HCT116 (cell line): ENCODE measurements at places on chromosomes 12 and 14. TPM values are rescaled to one million over a fixed set of nuclear protein-coding genes. Genes with fewer than 3 reads are reported as not detected.

DNA sequence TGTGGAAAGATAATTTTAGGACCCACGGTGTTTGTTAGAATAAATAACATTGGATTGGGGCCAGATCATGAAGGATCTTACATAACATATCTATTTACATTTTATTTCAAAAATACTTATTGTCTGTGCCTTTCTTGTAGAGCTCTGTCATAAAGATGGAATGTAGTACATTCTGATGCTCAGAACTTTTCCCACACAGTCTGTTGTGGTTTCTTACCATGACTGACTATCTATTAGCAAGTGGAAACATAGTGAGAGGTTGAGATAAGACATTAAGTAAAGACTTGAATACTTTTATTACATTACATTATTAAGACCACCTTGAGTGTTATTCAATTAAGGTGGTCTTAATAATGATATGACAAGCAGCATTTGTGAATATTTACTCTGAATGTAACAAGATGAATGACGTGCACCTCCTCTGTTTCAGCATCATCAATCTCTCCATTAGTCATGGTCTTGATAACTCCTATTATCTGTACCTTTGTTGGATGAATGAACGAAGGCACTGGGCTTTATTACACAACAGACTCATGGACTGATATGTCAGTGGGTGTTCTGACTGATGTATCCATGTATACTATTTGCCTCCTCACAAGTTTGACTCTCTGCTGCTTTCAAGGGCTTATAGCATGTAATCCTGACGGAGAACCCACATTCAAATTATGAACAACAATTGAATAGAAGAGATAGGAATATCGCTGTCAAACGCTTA, 883.0 kb upstream of the FLRT2 start:
- no peaks in the 10 kb centered on the region for H3K27me3 ChIP-seq
- no peaks in the 10 kb centered on the region for H3K36me3 ChIP-seq
- no peak overlapping the region for H3K27ac ChIP-seq
- no peak overlapping the region for H3K4me3 ChIP-seq
- DNase-seq: no peak
- no peaks in the 10 kb centered on the region for H3K4me1 ChIP-seq

GRCh38 chr12:83018088-83018487, 331.4 kb downstream of the TMTC2 start:
- no peaks in the 10 kb centered on the region for H3K27me3 ChIP-seq
- H3K36me3 ChIP-seq: no peaks in the 10 kb centered on the region
- no peak overlapping the region for H3K27ac ChIP-seq
- no peak overlapping the region for H3K4me3 ChIP-seq
- no peak for DNase-seq
- H3K4me1 ChIP-seq: peaks cover 12% of the 10 kb centered on the region

GRCh38 chr14:105503935-105504692, 13.1 kb downstream of the TEDC1 start:
- no peaks in the 10 kb centered on the region for H3K27me3 ChIP-seq
- no peak for DNase-seq
- no peak overlapping the region for H3K27ac ChIP-seq
- no peak overlapping the region for H3K4me3 ChIP-seq
- no peaks in the 10 kb centered on the region for H3K36me3 ChIP-seq

- H3K27ac ChIP-seq: no peak overlapping the region
- H3K4me1 ChIP-seq: no peaks in the 10 kb centered on the region
- no peak overlapping the region for H3K4me3 ChIP-seq
- no peak for DNase-seq
- no peaks in the 10 kb centered on the region for H3K27me3 ChIP-seq
Measured at GRCh38 chr12:87368259-87368658, 660.9 kb downstream of the C12orf50 start.

DNA sequence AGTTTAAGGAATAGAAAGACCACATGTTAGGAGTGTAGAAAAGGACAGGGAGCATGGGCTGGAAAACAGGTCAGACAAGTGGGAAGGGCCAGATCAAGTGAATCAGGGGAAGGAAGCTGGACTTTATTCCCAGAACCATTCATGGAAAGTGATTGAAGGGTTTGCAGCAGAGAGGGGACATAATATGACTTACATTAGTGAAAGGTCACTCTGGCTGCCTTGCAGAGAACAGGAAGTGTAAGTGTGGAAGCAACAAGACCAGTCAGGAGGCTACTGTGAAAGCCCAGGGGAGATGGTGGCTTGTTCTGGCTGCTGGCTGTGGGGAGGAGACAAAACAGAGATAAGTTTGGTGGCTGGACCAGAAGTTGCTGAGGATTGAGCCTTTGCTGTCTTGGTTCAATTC, 69.1 kb downstream of the VCPKMT start:
- no peak overlapping the region for H3K27ac ChIP-seq
- DNase-seq: no peak
- H3K36me3 ChIP-seq: 0 out of 2 replicates have a peak, but pooled peaks cover 4% of the 10 kb centered on the region

- no peak overlapping the region for H3K4me3 ChIP-seq
- H3K4me1 ChIP-seq: no peaks in the 10 kb centered on the region
- H3K27ac ChIP-seq: no peak overlapping the region
- no peaks in the 10 kb centered on the region for H3K36me3 ChIP-seq
- no peak for DNase-seq
- H3K27me3 ChIP-seq: no peaks in the 10 kb centered on the region
Measured at GRCh38 chr12:12319451-12320183, 30.4 kb downstream of the MANSC1 start.

- no peaks in the 10 kb centered on the region for H3K27me3 ChIP-seq
- no peak for DNase-seq
- H3K36me3 ChIP-seq: no peaks in the 10 kb centered on the region
- no peak overlapping the region for H3K4me3 ChIP-seq
Measured at GRCh38 chr14:64906022-64906421, 8.2 kb upstream of the CHURC1 start.

GRCh38 chr12:20234474-20234873, 133.9 kb upstream of the PDE3A start:
- no peak overlapping the region for H3K4me3 ChIP-seq
- H3K27ac ChIP-seq: no peak overlapping the region
- H3K4me1 ChIP-seq: no peaks in the 10 kb centered on the region
- no peak for DNase-seq

DIO2 gene
- 0.10 TPM for total RNA-seq
